Activated CD4-positive, alpha-beta T cell treated with anti-CD3 and anti-CD28 coated beads, Interleukin-2, Interleukin-6, amounts not matched to agents 100 ng/mL and 50 ng/mL, durations not matched to agents 16 hours and 8 hours (primary cell): ENCODE measurements at places on chromosomes 1 and 21.

DNA sequence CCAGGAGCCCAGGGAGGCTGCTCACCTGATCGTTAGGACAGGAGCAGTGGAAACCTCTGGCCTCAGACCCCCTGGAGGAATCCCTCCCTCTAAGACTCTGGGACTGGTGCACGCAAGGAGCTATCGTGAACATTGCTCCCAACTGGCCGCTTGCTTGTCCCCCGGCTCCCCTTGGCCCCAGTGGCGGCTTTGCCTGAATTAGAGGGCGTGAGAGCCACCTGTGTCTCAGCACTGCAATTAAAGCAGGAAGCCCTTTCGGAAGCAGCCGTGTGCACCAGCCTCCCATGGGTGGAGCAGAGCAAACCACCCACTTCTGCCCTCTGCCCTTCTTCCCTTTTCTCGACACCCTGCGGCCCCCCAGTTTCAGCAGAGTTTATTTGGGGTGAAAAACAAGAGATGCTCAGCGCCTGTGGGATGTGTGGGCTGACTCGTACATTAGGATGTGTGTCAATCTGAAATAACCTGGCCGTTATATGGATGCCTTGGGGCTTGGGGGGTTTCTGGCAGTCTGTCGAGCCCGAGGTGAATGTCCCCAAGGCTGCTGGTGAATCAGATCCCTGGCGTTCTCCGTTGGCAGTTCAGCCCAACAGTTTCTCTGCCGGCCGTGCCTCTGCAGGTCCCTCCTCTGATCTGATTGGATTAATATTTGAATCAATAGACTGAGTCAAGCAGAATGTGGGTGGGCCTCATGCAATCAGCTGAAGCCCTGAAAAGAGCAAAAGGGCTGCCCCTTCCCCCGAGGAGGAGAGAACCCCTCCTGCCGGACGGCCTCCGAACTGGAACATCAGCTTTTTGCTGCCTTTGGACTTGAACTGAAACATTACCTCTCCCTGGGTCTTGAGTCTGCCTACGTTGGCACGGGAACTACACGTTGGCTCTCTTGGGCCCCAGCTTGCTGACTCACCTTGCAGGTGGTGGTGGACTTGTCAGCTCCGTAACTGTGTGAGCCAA is 7.3 kb upstream of the UMODL1 start:
- peak; percentile 46 for DNase-seq

GRCh38 chr1:191699343-191699742 is 458.9 kb upstream of the RGS18 start:
- DNase-seq: no peak

- DNase-seq: no peak
Measured at GRCh38 chr1:54273092-54273794, 73.3 kb downstream of the MRPL37 start.

GRCh38 chr1:231841616-231842344 is 215.2 kb downstream of the DISC1 start:
- no peak for DNase-seq

DNA sequence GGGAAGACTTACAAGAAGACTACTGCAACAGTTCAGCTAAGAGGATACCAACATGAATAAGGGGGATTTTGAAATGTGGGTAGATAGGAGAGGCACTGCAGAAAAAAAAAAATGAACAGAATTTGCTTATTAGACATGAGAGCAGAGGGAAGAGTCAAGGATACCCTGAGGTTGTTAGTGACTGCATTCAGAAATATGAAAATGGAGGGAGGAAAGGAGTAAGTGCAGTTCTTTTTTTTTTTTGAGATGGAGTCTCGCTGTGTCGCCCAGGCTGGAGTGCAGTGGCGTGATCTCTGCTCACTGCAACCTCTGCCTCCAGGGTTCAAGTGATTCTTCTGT is 23.3 kb downstream of the INPP5B start:
- no peak for DNase-seq

- DNase-seq: no peak
Measured at GRCh38 chr1:82901561-82901960, 1097.4 kb downstream of the TTLL7 start.

DNA sequence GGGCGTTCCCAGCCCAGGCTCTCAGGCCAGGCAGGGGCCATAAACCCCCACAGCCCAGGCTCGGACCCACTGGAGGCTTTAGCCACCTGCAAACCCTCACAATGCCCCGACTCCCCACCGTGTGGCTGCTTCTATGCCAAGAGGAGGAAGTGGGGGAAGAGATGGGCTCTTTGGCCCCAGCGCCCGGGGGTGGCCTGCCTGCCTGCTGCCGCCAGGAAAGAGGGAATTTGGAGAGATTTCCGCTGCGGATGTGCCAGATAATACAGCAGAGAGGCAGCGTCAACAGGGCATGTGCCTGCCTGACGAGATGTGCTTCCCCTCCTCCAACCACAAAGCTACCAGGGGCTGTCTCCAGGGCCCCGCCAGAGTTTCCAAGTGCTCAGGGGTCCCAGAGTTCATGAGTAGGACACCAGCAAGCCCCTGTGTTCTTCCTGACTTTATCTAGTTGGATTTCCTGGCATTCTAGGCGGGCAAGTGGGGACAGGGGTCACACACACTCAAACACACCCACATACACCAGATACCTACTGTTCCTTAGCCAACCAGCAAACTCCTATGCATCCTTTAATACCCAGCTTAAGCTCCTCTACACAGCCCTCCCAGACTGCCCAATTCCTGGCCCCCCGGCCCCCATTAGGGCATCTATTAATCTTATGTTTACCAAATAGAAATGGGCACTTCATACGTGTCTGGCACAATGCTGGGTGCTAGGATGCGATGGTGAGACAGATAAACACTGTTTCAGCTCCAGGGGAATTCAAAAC is 14.1 kb downstream of the EPHA2 start:
- no peak for DNase-seq

GRCh38 chr1:201689647-201690046 is 139.3 kb upstream of the IPO9 start:
- DNase-seq: no peak

DNA sequence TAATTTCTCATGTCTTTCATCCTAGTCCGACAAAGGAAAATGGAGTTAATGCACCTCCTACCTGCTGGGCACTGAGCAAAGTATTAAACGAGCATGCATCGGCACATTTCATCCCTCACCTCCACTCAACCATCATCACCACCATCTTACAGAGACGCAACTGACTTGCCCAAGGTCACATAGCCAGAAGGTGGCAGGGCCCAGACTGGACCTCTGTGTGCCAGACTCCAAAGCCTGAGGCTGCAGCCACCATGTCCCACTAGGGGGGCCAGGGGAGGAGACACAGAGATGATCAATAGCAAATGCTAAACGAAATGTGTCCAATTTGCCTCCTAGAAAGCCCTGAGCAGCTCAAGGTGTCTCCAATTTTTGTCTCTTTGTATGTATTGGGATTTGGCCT is 163.7 kb upstream of the EDN2 start:
- no peak for DNase-seq
